Cortex of kidney (tissue), 1 donor: ENCODE measurements at places on chromosomes 12 and 14.

GRCh38 chr14:100406505-100407131 lies 83.5 kb downstream of the SLC25A47 start:
- no peak for DNase-seq

GRCh38 chr12:132021965-132022364 lies 72.2 kb downstream of the EP400 start:
- no peak for DNase-seq

DNA sequence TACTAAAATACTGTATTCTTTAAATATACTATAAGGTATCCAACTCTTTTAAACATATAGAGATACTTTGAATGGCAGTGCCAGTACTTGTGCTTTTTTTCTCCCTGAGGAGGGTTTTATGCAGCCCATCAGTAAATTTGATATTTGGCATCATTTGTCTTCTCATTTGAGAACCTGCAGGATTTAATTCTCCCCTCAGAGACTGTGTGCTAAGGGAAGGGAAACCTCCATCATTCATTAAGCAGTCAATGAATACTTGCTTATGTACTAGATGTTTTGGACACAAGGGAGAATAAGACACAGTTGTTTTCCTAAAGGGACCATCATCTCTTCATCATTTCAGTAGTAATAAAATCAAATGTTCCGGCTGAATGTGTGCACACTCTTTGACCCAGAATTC lies 40.8 kb downstream of the FRS2 start:
- DNase-seq: no peak

GRCh38 chr12:115320967-115321366 lies 637.0 kb upstream of the TBX3 start:
- DNase-seq: no peak

DNA sequence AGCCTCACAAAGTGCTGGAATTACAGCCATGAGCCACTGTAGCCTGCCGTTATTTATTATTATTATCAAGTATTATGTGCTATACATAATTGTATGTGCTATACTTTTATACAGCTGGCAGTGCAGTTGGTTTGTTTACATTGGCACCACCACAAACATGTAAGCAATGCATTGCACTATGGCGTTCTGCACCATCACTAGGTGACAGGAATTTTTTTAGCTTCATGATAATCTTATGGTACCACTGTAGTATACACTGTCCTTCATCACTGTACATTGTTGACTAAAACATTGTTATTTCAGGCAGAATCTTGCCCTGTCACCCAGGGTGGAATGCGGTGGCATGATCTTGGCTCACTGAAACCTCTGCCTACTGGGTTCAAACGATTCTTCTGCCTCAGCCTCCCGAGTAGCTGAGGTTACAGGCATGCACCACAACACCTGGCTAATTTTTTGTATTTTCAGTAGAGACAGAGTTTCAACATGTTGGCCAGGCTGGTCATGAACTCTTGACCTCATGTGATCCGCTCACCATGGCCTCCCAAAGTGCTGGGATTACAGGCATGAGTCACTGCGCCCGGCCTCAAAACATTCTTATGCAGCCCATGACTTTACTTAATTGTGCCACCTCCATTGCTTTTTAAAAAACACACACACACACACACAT lies 17.1 kb downstream of the MRPL42 start:
- DNase-seq: no peak

GRCh38 chr14:45089813-45090212 lies 5.9 kb downstream of the PRPF39 start:
- DNase-seq: no peak

DNA sequence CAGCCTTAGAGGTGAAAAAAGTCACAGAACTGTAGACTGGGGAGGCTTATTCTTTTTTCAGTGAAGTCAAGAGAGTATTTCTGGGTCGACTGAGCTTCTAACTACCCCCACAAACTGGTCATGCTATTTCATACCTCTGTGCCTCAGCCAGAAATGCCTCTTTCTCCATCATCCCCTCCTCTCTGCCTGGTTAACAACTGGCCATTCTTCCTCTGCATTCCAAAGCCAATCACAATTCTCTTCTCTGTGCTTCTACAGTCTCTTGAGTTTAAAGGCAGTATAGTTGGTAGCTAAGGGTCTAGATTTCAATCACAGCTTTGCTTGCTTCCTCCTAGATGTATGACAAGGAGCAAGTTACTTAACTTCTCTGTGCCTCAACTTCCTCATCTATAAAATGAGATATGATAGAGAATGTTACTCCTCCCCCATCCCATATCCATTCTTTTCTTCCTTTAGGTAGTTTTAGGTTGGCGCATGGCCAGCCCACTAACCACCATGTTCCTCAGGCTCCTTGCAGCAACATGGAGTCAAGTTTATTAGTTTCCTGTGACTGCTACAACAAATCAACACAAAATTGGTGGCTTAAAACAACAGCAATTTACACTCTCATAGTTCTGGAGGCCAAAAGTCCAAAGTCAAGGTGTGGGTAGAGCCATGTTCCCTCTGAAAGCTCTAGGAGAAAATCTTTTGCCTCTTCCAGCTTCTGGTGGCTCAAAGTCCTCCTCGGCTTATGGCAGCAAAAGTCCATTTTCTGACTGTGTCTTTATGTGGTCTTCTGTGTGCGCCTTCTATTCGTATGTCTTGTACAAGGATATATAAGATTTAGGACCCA lies 62.5 kb downstream of the ITPR2 start:
- no peak for DNase-seq

DNA sequence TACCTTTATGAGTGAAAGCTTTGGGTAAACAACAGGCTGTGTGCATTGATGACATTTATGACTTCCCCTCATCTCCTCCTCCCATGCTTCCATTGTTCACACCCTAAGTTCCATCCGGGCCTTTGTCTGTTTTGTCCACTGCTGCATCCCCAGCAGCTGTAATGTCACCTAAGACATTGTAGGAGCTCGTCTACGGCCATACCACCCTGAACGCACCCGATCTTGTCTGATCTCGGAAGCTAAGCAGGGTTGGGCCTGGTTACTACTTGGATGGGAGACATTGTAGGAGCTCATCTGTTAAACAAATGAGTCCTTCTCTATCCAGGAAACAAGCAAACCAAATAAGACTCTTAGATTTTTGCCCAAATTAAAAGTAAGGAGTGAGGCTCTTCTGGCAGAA lies 40.4 kb upstream of the SYCP3 start:
- no peak for DNase-seq

DNA sequence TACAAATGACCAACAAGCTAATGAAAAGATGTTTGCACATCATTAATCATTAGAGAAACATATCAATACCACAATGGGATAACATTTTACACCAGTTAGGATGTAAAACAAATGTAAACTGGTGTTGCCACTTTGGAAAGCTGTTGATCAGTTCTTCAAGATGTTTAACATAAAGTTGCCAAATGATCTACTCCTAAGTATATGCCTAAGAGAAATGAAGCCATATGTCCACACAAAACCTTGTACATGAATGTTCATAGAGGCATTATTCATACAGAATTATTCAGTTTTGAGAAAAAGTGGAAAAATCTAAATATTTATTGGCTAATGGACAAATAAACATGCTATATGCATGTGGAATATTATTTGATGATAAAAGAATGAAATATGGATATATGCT lies 136.9 kb upstream of the KITLG start:
- no peak for DNase-seq

DNA sequence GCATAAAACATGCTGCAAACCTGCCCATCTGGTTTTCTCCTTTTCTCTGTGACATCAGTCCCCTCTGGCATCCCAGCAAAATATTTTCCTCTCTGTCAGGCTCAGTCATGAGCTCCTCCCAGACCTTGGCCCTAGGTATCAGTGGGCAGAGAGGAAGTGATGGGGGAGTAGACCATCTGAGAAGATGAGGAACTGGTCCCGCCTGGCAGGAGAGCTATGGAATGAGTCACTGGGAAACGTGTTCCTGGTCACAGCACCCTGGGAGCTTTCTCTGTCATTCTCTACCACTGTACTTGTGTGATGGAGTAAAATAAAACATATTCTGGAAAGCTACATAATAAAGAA lies 5.0 kb upstream of the SRSF9 start:
- no peak for DNase-seq

GRCh38 chr14:28879573-28879996 lies 113.0 kb downstream of the FOXG1 start:
- DNase-seq: no peak

DNA sequence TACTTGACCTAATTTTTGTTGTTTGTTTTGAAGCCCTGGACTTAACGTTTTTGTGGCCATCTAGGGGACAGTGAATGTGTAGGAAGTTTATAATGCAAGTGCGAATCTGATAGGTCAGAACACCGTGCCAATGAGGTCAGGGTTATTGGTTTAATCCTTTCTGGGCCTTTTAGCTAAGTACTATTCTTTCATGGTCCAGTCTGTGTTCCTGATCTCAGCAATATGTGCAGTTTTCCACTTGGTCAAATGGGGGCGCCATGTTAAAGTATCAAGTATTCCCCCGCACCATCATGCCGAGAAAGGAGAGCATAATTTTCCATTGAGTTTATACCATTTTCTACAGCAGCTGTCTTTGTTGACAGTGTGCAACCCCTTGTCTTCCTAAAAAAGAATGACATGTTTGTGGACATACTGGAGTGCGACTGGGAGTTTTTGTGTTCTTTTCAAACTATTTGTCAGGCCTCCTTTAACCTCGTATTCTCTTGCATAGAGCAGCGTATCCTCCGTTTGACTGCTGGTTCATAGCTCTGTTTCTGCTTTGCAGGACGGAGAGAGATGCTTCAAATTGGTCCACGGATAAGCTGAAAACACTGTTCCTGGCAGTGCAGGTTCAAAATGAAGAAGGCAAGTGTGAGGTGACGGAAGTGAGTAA lies 1.3 kb downstream of the AHSA1 start:
- DNase-seq: no peak

DNA sequence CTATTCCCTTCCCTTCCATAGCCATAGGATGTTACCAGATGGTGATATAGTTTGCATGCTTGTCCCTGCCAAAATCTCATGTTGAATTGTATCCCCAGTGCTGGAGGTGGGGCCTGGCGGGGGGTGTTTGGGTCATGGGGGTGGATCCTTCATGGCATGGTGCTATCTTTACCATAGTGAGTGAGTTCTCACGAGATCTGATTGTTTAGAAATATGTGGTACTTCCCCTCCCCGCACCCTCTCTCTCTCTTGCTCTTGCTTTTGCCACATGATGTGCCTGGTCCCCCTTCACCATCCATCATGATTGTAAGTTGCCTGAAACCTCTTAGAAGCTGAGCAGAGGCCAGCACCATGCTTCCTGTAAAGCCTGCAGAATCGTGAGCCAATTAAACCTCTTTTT lies 181.3 kb downstream of the CAND1 start:
- no peak for DNase-seq

DNA sequence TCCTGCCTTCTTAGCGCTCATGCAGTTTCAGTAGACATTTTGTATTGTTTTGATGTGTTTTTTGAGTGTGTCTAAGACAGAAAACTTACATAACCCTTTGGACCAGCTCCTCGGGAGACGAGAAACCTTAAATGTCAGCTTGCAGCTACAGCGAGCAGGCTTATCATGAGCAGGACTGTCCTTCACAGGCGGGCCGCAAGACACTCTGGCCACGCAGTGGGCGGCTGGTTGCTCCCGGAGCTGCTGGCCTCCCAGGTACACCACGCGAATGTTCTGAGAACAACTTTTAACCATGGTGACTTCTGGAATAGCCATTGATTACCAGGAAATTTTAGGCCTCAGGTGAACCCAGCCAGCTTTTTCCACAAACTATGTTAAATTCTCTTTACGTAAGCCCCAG lies 164.1 kb upstream of the DIO3 start:
- no peak for DNase-seq

DNA sequence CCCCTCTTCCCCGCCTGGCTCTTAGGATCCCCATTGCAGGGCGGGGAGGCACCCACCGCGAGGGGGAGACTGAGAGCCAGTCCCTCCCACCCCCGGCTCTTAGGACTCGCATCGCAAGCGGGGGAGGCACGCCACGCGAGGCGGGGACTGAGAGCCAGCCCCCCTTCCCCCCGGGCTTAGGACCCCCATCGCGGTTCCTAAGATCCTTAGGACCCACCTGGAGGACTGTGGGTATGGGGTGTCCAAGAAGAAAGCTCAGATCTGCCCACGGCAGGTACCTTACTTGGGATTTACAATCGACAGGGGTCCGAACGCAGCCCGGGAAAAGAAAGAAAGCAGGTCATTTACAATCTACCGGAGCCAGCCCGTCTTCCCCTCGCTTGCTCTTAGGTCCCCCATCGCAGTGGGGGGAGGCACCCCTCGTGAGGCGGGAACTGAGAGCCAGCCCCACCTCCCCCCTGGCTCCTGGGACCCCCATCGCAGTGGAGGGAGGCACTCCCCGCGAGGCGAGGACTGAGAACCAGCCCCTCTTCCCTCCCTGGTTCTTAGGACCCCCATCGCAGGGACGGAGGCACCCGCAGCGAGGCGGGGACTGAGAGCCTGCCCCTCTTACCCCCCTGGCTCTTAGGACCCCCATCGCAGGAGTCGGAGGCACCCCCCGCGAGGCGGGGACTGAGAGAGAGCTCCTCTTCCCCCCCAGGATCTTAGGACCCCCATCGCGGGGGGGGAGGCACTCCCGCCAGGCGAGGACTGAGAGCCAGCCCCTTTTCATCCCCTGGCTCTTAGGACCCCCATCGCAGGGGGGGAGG lies 43.7 kb downstream of the DDX11 start:
- no peak for DNase-seq

- no peak for DNase-seq
These were observed 2.4 kb downstream of the FGFR1OP2 start for GRCh38 chr12:26940516-26941214.

DNA sequence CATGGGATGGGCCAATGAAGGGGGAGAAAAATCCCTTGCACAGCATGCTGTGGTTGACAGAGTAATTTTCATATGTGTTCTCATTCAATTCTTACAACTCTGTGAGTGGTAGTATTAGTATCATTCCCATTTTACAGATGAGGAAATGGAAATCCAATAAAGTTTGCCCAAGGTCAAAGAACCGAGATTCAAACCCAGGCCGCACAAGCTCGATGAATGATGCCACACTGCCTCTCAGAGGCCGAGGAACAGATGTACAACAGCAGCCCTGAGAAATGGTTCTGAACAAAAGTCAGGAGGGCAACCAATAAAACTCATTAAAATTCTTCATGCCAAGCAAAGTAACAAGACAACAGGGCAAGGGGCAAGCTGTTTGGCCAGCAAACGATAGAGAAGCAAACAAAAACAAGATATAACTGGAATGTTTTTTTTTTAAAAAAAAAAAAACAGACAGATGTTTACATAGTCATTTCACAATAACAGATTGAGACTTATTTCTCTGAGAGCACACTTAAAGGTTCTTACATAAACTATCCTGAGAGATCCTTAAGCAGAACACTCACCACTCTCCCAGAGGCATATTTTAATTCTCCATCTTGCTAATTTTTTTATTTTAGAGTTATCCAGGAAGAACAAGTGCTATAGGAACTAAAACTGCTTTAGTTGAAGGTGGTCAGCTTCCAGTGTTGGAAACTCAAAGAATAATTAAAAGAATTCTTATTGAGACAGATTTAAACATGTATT lies 85.8 kb downstream of the EXOC5 start:
- no peak for DNase-seq

DNA sequence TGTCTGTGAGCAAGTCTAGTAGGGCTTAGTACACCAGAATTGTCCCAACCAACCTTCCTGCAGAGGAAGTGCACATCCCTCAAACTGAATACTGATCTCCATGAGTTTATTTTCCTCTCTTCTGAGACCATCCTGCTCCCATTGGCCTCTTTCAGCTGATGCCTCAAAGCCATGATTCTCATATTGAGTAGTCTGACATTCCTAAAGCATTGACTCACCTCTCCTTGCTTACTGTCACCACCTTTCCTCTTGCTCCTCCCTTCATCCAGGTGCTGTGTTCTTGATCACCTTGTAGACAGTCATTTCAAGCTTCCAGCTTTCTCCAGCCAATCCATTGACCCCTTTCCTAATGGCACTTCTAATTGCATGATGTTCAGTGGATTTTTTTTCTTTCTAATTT lies 583.7 kb upstream of the USP15 start:
- no peak for DNase-seq

GRCh38 chr12:63420206-63420644 lies 248.1 kb downstream of the DPY19L2 start:
- DNase-seq: no peak
